Activated naive CD4-positive, alpha-beta T cell (primary cell): ENCODE measurements at places on chromosomes 3 and 15.

GRCh38 chr3:69232482-69232881 is 110.1 kb upstream of the LMOD3 start:
- no peak for DNase-seq

- peak; percentile 33 for DNase-seq
These were observed 39.3 kb downstream of the KLHL6 start for GRCh38 chr3:183515968-183516851.

DNA sequence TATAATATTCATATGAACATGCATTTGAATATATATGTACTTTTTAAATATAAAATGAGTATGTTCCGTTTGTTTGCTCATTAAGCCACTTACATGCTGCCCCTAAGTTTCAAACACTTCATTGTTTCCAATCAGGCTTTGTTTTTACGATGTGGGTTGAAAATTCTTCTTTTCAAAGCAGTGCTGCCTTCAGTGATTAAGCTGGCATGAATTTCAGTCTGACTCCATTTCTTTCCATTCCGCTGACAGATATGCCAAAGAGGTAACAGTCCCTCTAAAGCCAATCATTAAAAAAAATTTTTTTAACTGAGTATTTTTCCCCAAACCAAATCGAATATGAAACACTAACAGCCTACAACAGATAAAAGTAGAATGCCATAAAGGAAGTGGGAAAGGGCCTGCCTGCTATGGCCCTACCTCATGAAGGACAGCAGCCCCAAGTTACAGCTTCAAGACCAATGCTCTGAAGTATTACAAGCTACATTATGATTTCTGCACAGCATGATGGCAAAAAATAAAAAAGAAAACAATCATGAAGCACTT is 40.0 kb downstream of the DCUN1D1 start:
- DNase-seq = no peak

DNA sequence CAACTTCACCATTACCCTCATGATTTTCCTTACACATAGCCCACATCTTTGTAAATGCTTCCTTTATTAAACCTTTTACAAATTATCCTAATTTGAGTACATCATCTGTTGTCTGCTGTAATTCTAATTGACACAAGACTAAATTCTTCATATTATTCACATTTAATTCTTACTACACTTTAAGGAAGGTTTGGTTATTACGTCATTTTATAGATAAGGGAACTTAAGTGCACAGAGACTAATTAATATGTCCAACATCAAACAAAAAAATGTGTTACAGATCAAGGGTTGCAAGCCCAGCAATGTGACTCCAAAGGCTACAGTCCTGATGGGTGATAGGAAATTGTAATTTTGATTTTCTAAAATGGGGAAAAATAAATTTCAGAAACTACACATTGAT is 289.1 kb upstream of the ZNF385D start:
- no peak for DNase-seq

GRCh38 chr3:194685065-194685717 is 492 bp upstream of the FAM43A start:
- DNase-seq = no peak

- no peak for DNase-seq
These were observed 4.7 kb downstream of the ATRIP start for GRCh38 chr3:48451270-48451669.

DNA sequence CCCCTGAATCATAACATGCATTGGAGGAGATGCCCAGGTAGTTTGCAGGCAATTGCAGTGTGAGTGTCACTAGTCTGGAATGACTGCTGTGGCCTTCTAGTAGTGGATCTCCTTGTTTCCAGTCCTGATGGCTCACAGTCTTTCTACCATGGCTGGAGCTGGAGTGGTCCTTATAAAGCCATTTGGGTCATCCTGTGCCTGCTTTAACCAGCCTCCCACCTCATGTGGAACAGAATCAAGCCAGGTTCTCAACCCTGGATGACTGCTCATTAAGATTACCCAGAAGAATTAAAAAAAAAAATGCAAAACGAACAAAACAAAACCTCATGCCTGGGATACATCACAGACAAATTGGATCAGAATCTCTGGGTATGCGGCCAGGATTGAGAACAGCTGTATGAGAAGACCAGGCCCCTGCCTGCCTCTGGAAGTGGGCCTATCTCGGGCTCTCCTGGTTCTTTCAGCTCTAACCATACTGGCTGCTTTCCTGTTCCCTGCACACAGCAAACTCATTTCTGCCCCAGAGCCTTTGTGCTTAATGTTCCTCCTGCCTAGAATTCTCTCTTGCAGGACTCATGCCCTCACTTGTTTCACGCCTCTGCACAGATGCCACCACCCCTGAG is 96.4 kb downstream of the ITPR1 start:
- no peak for DNase-seq

DNA sequence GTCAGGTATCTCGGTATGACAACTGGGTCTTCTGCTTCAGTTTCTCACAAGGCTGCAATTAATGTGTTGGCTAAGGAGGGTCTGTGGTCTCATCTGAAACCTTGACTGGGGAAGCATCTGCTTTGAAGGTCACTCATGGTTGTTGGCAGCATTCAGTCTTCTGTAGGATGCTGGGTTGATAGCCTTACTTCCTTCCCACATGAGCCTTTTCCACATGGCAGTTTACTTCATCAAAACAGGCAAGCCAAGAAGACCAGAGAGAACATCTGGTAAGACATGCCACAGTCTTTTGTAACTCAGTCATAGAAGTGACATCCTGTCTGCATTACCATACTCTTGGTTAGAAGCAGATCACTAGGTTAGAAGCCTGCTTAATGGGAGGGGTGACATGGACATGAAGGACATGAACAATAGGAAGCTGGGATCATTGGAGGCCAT is 49.5 kb downstream of the CMC1 start:
- DNase-seq = no peak

DNA sequence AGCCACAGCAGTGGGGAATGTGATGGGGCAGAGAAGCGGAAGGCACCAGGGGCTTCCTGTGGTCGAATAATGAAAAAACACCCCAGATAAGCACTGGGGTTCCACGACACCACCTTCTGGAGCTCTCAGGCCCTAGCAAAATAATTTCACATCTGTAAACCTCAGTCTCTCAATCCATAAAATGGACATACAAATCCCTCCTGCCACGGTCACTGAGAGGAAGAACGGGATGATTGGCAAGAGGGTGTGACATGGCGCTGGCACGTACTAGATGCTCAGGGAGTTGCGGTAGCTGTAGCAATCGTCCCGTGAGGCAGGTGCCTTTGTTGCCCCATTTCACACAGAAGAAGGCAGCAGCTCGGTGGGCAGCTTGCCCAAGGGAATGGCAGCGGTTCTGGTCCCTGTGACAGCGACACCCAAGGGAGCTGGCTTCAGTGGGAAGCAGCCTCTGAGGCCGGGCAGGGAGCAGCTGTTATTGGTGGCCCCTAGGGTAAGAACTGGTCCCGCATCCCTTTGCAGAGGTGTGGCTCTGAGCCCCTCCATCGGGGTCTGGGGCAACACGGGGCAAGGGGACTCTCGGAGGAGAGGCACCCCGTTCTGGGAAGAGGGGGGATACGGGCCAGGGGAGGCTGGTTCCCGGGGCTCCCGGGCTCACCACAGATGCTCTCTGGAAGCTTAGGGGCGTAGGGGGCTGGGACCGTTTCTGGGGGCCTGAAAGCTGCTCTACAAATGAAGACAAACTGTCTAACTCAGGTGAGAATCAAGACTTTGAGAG is 114.0 kb upstream of the ALDH1A3 start:
- DNase-seq = no peak

- no peak for DNase-seq
These were observed 2.9 kb upstream of the GRM2 start for GRCh38 chr3:51703761-51704510.

DNA sequence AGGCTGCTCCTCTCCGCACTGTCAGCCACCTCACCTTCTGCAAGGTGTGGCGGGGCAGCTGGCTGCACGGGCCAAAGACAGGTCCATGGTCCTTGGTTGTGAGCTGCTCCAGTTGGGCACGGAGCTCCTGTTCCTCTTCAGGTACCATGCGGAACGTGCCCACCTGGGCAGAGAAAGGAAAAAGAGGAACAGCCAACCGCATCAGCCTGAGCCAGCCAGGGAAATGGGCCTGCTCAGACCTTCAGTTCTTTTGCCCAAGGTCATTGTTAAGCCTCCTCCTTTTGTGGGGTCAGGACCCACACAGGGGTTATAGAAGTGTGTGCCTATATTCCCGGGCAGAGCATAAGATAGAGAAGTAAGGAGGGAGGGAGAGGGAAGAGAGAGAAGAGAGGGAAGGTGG is 2.8 kb downstream of the RLBP1 start:
- DNase-seq = no peak

DNA sequence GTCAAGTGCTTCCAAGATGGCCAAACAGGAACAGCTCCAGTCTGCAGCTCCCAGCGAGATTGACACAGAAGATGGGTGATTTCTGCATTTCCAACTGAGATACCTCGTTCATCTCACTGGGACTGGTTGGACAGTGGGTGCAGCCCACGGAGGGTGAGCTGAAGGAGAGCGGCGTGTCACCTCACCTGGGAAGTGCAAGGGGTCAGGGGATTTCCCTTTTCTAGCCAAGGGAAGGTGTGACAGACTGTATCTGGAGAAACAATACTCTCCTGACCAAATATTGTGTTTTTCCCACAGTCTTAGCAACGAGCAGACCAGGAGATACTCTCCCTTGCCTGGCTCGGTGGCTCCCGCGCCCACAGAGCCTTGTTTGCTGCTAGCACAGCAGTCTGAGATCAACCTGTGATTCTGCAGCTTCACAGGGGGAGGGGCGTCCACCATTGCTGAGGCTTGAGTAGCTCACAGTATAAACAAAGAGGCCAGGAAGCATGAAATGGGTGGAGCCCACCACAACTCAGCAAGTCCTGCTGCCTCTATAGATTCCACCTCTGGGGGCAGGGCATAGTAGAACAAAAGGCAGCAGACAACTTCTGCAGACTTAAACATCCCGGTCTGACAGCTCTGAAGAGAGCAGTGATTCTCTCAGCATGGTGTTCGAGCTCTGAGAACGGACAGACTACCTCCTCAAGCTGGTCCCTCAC is 293.5 kb upstream of the SUCLG2 start:
- peak; percentile 69 for DNase-seq

DNA sequence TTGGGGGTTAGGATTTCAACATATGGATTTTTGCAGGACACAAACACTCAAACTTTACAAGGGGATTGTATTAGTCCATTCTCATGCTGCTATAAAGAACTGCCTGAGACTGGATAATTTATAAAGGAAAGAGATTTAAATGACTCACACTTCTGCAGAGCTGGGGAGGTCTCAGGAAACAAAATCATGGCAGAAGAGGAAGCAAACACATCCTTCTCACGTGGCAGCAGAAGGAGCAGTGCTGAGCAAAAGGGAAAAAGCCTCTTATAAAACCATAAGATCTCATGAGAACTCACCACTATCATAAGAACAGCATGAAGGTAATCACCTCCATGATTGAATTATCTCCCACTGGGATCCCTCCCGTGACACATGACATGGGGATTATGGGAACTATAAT is 1183.1 kb downstream of the ZPLD1 start:
- DNase-seq = no peak

- DNase-seq = no peak
These were observed 32.4 kb upstream of the FNDC3B start for GRCh38 chr3:172007065-172007370.

- DNase-seq = no peak
These were observed 24.4 kb downstream of the FNDC3B start for GRCh38 chr3:172063456-172064432.

DNA sequence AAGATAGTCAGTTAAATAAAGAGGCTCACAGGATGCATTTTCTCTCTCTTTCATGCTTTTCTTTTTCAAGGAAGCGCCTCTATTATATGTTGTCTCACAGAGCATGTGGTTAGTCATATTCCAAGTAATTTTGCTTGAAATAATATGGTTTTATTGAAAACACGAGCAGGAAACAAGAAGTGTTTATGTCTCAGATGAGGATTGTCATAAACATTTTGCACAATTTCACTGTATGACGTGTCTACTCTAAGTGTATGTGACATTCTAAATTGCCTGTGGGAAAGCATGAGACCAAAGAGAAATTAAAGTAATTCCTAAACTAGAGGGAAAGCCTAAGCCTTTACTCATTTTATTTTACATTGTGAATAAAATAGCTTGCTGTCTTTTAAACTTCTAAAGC is 818.6 kb downstream of the EPHA3 start:
- no peak for DNase-seq

DNA sequence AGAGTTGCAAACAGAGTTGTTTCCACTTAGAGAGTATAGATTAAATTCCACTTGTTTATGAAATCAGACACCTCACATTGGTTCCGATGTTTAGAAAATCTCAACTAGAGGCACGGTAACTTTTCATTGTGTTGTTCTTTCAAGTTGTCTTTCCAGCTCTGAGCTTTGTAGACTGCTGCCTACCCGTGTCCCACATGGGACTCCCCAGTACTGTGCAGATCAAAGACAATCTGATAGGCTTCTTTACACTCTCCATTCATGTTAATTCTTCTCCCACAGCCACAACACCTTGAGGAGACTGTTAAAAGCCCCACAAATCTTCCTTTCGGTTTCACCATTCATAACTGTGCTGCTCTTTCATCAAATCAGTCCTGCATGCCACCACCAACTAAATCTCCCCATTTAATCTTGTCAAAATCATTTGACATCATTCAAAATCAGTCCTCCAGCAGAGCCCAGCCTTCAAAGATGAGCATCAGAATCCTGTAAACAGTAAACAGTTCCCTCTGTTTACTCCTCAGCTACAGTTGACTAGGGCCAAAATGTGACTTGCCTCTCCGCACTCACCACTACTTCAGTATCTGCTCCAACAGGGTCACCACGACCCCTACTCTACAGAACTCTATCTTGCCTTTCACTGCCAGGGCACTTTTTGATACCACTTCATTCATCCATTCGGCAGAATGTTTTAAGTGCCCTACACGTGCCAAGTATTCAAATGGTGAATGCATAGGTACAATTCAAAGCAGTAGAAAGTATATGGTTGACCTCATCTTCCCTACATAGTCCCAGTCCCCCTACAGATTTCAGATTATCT is 8.3 kb downstream of the ANXA2 start:
- DNase-seq = no peak

DNA sequence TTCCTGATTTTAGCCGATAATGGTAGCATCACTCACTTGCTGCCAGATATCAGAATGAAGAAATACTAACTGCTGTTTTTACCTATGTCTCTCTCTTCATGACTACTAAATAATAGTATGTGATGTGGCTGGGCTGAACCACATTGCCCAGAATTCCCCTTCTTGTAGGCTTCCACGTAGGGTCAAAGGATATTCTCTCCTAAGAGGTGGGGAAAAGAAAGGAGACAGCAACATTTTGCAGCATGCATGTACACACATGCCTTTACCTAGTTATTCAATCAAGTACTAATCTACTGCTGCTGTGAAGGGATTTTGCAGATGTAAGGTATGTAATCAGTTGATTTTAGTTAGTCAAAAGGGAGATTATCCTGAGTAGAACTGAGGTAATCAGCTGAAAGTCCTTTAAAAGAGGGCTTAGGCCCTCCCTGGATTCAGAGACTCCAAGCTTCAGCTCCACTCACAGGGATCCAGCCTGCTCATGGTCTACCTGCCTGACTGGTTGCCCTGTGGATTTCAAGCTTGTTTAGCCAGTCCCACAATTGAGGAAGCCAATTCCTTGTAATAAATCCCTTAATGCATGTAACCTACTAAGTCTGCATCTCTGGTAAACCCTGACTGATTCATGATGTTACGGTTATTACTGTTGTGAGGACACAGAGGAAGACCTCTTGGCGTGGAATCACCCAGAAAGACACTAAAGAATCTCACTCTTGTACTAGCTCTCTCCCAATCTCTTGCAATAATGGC is 20.4 kb downstream of the PLD1 start:
- DNase-seq = no peak
